Glomerular endothelial cell (primary cell): ENCODE measurements at places on chromosomes 11 and 22.

DNA sequence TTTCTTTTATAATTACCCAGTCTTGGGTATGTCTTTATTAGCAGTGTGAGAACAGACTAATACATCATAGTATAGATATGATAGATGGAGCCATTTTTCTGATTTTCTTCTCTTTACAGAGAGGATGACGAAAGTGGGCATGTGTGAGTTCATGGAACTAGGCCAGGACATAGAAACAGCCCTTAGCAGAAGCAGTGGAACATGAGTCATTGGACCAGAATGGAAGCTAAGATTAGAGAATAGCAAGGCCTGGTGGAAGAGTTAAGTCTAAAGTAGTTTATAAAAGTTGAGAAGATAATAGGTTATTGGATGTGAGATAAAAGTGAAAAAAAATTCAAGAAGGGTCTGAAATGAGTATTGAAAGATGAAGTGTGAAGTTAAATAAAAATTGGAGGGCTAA, 97.0 kb upstream of the MPPED2 start:
- DNase-seq = no peak

GRCh38 chr22:42587588-42588175, 27.0 kb downstream of the POLDIP3 start:
- DNase-seq = no peak

GRCh38 chr11:96306933-96307775, 35.8 kb downstream of the MAML2 start:
- DNase-seq = peak; percentile 100

GRCh38 chr22:46536537-46537224, 739 bp downstream of the CELSR1 start:
- DNase-seq = no peak

DNA sequence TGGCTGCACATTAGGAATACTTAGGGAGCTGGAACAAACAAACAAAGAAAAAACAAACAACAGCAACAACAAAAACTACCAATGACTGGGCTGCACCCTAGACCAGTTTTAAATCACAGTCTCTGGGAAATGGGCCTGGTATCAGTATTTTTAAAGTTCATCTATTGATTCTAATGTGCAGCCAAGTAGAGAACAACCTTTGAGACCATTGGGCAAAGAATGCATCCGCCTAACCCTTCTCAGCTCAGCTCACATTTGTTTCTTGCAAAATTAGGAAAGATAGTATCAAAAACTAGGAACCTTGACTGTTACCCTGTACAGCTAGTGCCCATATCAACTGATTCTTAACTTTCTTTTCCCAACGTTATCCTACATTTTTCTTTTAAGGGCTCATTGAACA, 5.2 kb downstream of the SYT9 start:
- DNase-seq = no peak
